Left kidney (tissue), 8 donors: ENCODE measurements at places on chromosomes 6 and 20. TPM values are rescaled to one million over a fixed set of nuclear protein-coding genes. Genes with fewer than 3 reads are reported as not detected.

The RAB32 gene
- polyA plus RNA-seq = 25.4 TPM

The CLPSL1 gene
- polyA plus RNA-seq = 2.2 TPM

The CCR6 gene
- polyA plus RNA-seq = 0.20 TPM

- DNase-seq = no peak
Measured at GRCh38 chr20:31537890-31538289, 23.6 kb downstream of the HM13 start.

DNA sequence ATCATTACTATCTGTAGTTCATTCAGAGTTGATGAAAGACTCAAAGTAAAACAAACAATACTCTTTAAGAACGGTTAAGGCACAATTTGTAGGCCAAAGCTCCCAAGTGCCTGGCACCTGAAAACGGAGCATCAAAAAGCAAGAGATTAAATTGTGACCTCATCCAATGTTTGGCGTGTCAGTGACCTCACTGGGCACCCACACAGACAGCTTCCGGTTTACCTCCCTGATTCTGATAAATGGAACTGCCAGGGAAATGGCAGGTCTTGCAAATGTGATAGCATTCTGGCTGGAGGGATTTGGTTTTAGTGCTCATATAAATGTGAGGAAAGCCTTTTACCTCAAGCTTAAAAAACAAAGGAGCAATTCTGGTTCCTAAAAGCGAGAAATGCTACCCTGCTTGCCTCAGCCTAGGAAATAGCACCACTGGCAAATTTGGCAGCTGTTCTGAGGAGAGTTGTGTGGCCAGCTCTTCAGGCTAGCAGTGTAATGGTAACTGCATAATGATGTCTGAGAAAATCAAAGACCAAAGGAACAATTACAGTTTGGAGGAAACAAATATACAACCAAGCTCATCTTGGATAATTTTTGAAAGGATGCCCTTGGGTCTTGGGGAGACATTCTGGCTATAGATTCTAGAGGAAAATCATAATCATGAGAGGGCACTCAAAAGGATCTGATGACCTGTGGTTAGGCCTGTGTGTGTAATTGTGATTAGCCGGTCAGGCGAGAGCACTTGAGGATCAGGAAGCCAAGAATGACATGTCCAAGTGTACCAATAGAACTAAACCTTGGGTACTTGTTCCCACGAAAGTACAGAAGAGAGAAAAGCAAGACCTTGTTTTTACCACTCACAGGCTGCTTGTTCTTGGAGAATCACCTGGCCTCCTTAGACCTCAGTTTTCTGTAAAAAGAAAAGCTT is 174.3 kb downstream of the TFAP2B start:
- no peak for DNase-seq

DNA sequence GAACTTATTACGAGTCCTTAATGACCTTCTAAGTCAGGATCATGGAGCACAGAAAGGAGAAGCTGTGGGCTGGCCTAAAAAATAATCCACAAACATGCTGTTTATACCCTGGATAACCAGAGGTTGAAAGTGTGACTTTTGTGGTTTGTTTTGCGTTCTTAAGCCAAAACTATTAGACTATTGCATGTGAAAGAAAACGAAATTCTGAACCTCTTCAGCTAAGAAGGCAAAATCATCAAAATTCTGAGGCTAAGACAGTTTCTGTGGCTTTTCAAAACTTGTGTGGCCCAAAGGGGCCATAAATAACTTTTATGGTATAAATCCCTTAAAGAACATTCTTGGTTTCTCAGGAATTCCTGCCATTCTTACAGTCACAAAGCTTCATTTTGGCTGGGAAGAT is 251.0 kb downstream of the UST start:
- DNase-seq = peak; percentile 32

GRCh38 chr6:136113736-136114173 is 136.4 kb downstream of the MTFR2 start:
- DNase-seq = peak; percentile 47

GRCh38 chr6:23736577-23736976 is 389.4 kb upstream of the NRSN1 start:
- DNase-seq = no peak

DNA sequence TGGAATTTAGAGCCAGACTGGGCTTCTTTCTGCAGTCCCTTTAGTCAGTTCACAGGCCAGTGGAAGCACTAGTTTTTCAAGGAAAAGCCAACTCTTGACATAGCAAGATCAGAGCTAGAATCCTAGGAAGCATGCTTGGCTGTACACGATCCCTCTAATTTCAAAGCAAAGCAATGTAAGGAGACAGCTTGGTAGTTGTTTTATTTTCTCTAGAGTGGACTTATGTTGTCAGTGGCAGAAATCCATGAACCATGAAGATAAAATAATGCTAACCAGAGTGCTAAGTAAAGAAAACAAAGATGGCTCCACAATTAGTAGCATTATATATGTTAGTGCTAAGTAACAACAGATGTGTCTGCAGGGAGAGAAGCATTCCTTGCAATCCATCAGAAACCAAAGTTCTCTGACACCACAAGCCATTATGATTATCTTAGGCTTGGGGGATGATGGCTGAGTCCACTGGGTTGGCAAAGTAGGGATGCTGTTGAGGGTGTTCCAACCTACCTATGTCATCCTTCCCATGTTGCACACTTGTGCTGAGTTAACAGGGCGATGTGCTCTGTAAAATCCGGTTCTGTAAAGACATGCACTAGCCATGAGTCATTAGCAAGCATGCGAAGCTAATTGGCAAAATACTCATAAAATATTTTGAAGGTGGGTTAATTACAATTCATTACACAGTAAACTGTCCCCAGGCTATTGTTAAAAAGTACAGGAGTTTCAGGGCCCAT is 115.2 kb downstream of the BMP2 start:
- no peak for DNase-seq

DNA sequence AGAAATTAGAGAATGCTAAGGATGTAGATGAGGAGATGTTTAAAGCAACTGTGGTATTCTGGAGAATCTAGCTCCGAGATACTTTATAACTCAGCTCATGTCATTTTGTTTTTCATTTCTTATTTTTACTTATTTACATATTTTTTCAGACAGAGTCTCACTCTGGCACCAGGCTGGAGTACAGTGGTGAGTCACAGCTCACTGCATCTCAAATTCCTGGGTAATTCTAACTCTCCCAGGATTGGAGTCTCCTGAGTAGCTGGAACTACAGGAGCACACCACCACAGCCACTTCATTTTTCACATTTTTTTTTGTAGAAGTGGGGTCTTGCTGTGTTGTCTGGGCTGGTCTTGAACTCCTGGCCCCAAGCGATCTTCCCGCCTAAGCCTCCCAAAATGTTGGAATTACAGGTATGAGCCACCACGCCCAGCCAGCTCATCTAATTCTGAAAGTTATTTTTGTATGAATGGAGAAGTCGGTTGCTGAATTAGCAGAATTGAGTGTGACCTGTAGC is 94.3 kb upstream of the FAM8A1 start:
- DNase-seq = no peak

GRCh38 chr20:11084508-11084907 is 410.7 kb upstream of the JAG1 start:
- DNase-seq = no peak

DNA sequence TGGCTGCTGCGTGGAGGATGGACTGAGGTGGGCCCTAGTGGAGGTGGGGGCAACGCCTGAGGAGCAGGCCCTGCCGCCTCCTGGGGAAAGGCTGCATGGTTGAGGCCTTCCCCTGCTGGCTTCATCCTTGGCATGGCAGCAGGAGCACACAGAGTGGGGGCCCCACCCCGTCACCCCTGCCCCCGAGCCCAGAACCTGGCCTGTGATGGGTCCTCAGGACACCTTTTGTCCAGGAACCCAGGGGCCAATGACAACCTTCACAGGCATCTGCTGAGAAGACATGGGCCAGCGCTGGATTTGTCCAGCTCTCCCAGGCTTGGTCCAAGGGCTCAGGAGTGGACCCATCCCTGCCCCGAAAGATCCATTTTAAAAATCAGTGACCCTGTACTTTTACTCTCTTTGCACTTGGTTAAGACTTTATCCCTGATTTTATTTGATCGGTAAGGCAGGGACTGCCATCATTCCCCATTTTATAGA is 575 bp upstream of the SLC17A9 start:
- DNase-seq = no peak

GRCh38 chr20:4289875-4290274 is 274.5 kb upstream of the RNF24 start:
- no peak for DNase-seq

- DNase-seq = no peak
Measured at GRCh38 chr20:56816349-56816748, 187.2 kb downstream of the TFAP2C start.
